Left colon (tissue), 2 donors: ENCODE measurements at places on chromosomes 4 and X. TPM values are rescaled to one million over a fixed set of nuclear protein-coding genes. Genes with fewer than 3 reads are reported as not detected.

The ARL13A gene
- total RNA-seq, result not detected

The DGAT2L6 gene
- total RNA-seq, result not detected

The TSPAN7 gene
- 97.1 TPM for total RNA-seq

The WDR17 gene
- 0.89 TPM for total RNA-seq

The USP17L25 gene
- total RNA-seq, result not detected

The RASGEF1B gene
- 24.1 TPM for total RNA-seq

The ZNF732 gene
- not detected for total RNA-seq

The SYTL4 gene
- 52.5 TPM for total RNA-seq

The FAM9C gene
- total RNA-seq, result 0.17 TPM

GRCh38 chr4:103802766-103803165, 83.0 kb upstream of the TACR3 start:
- no peak for DNase-seq

- no peak for DNase-seq
These were observed 758 bp upstream of the NR3C2 start for GRCh38 chr4:148442832-148443511.

GRCh38 chrX:150364347-150365050, 1.4 kb downstream of the MAMLD1 start:
- no peak for DNase-seq

GRCh38 chr4:123452616-123453015, 56.0 kb downstream of the SPRY1 start:
- DNase-seq, result peak; percentile 49

GRCh38 chr4:93092765-93093164, 735.8 kb upstream of the ATOH1 start:
- no peak for DNase-seq

DNA sequence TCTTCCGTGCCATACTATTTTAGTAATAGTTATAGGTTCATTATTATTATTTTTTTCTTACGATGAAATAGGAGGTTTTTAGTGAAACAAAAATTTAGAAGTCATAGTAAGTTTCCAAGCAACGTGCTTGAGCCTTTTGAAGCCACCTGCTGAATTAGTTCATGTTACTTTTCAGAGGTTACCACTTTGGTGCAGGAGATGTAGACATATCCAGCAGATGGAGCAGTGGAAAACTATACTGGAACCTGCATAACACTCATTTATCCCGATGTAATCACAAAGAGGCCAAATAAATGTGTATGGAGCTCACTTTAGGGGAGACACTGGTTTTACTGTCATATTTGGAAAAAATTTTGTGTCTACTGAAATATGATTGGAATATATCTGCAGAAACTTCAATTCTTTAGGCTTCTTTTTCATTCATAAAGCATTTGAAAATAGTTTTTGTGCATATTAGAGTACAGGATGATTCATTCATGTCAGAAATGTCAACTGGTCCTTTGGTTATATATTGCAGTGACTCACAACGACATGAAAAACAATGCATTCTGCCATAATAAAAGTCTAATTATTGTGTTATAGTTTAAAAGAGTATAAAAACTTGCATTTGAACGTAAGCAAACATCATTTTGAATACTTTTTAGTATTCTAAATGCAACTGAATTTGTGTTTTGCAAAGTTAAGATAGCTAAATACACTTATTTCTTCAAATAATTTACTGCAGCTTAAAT, 2182.9 kb upstream of the TENM3 start:
- DNase-seq, result no peak

GRCh38 chr4:84498935-84499623, at the start of gene NKX6-1:
Gene NKX6-1 (minus strand): TSS chr4:84499292. CDS start chr4:84498228, 1,064 bp downstream.
- DNase-seq, result peak; percentile 54

- no peak for DNase-seq
These were observed 1.6 kb upstream of the PDGFRA start for GRCh38 chr4:54227256-54228055.

- no peak for DNase-seq
These were observed 23.8 kb downstream of the BMX start for GRCh38 chrX:15524417-15524816.

DNA sequence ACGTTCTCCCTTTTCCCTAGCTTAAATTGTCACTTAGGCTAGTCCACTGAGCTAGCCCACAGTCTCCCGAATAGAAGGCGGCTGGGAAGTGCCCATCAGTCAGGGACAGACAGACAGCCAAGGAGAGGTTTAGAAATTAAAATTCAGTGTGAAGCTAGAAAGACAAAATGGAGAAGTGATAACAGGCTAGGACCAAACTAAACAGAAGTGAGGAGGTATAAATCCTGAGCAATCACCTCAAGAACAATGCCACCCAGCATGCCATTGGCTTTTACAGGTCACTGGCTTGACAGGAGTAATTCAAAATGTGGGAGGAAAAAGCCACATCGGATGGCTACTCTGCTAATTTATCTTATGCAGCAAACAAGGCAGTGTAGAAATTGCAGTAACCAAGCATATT, 138.9 kb downstream of the MAPK10 start:
- DNase-seq, result no peak

- no peak for DNase-seq
These were observed 719 bp upstream of the TCEAL4 start for GRCh38 chrX:103584596-103584995.

- no peak for DNase-seq
These were observed 44.3 kb downstream of the CASP6 start for GRCh38 chr4:109658871-109659410.

- DNase-seq, result no peak
These were observed 59.0 kb downstream of the ANXA10 start for GRCh38 chr4:168151327-168151726.

GRCh38 chr4:51907006-51907669, 64.2 kb downstream of the DCUN1D4 start:
- DNase-seq, result no peak

DNA sequence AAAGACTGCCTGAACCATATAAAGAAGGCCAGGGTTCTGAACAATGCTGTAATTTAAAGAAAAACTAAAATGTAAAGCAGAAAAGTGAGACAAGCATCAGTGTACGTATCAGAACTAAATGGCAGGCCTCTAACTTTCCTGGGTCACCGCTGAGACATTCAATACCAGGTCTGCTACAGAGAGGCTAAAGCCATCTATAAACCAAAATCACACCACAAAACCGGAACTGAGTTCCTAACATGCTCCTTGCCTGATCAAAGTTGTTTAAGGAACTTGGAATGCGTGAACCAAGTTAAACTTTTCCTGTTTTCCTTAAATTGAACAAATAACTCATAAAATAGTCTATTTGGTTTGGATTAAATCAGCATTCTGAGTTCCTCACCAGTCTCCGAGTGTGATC, 55.3 kb upstream of the TECRL start:
- DNase-seq, result no peak
